Adipocyte (in vitro differentiated cells): ENCODE measurements at places on chromosomes 3 and 15.

DNA sequence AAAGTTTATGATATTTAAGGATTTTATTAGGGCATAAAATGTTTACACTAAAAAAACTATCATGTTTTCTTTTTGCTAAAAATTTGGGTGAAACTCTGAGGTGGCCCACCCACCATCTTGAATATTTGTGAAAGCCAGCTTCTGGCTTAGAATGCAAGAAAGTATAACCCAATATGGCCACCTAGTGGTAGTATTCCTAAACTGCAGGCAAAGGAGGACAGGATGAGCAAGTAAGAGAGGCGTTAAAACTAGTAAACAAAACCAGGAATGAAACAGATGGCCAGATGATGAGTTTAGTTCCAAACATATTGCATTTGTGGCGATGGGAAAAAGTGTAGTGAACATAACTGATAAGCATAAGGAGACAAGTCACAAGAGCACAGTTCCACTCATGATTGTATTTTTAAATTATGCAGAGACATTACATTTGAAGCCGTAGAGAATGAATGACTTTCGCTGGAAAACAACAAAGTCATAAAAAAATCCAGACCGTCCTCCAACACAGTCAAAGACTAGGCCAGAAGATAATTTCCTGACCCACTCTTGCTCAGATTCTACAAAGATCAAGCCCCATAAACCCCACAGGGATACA, 103.3 kb upstream of the PRTG start:
- DNase-seq: peak; percentile 92

DNA sequence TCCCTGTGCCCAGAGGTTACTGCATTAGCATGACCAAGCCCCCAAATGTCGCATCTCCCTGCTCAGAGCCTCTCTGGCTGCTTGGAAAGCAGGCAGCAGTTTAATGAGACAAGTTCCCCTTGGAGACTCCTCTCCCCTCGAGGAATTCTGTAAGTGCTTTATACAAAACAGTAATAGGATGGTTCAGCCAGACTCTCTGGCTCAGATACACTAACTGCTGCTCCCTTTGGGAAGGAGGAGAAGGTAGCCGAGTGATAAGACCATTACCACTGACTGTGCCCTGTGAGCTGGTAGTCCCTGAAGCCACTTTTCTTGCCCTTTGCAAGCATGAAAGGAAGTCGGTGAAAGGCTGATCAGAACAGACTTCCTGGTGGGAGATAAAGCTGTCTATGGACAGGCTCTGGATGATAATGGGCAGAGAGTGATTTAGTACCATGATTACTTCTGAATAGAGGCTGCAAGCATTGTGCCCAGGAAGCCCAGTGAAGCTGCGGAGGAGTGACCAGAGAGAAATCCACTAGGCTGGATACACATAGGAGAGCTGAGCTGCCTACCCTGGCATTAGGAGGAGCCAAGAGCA, 100.8 kb downstream of the SEMA6D start:
- no peak for DNase-seq

GRCh38 chr15:74227968-74228722, 8.0 kb upstream of the CCDC33 start:
- DNase-seq: no peak

- DNase-seq: no peak
Measured at GRCh38 chr15:65902373-65902772, 33.1 kb downstream of the RAB11A start.

DNA sequence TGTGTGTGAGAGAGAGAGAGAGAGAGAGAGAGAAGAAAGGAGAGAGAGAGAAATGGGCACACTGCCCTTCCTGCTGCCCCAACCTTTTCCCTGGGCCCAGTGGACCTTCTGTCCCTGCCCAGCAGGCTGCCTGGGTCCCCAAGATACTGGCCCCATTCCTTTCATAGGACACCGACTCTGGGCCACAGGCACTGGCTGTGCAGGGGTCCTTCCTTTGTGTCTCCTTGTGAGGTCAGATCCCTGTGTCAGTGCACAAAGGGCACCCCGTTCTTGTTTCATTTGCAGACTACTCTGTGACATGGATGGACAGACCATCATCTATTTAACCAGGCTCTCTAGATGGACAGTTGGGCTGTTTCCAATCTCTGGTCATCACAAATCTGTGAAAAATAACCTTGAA, 21.3 kb upstream of the KLF13 start:
- DNase-seq: no peak

DNA sequence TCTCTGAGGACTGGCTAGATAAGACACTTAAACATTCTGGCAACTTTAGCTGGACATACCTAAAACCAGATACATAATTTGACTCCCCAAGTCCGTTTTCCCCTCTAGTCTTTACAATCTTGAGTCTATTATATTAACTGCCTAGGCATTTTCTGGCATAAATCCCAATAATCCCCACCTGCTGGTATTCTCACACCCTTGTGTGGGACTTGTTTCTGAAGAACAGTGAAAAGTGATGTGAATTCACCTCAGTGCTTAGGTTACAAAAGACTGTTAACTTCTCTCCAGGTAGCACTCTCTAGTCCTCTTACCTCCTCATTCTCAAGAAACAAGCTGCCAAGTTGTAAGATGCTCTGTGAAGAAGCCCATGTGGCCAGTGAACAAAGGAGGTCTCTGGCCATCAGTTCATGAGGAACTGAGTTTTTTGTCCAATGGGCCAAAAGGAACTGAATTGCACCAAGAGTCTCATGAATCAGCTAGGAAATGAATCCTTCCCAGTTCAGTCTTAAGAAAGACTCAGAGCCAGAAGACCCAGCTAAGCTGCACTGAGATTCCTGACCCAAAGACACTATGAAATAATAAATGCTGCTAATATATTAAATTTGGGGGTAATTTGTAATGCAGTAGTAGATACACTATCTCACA, 4.1 kb downstream of the OSBPL11 start:
- DNase-seq: no peak

DNA sequence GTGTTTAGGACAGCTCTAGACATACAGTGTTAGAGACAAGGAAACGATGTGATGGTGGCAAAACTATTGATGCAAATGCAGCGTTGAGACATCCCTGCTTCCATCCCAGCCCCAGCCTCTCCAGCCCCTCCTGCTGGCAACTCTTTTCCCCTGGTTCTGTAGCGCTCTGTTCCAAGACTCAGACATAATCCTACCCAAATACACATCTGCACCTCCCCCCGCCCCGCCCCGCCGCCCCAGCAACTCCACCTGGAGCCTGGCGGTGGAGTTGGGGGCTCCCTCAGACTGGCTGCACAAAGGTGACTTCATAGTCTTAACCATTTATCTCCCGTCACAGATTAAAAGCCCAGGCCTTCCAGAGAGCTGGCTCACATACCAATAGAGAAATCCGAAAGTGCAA, 7.2 kb upstream of the SEC22A start:
- no peak for DNase-seq

GRCh38 chr3:177932750-177933660, 603.2 kb upstream of the KCNMB2 start:
- DNase-seq: peak; percentile 42

- peak; percentile 5 for DNase-seq
Measured at GRCh38 chr3:143478115-143478693, 358.6 kb downstream of the CHST2 start.

DNA sequence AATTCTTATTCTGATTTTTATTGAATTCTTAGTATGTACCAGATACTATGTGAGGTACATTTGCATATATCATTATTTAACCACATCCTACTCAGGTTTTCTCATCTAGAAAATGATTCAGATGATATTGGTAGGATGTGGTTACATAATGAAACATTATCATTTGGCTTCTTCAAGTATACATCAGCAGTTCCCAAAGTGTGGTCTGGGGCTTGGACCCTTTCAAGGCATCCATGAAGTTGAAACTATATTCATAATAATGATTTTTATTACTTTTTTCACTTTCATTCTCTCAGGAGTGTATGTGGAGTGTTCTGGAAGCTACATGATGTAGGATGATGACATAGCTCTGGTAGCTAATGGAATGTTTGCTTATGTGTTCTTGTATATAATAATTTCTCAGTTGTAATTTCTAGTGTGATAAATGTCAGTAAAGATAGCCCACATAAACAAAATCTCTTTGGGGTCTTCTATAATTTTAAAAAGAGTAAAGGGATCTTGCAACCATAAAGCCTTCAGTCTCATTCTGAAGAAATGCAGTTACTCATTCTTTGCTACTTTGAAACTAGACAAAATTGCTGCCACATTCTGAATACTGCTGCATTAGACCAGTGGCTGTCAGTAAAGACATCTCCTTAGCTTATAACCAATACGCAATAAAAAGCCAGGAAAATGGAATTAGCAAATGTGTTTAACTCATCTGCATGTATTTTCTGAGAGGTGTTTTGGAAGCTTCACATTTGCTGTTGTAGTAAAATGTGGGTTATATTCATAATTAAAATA, 95.8 kb downstream of the PPARG start:
- DNase-seq: no peak

GRCh38 chr15:79209116-79209515, 73.4 kb upstream of the ANKRD34C start:
- DNase-seq: no peak

DNA sequence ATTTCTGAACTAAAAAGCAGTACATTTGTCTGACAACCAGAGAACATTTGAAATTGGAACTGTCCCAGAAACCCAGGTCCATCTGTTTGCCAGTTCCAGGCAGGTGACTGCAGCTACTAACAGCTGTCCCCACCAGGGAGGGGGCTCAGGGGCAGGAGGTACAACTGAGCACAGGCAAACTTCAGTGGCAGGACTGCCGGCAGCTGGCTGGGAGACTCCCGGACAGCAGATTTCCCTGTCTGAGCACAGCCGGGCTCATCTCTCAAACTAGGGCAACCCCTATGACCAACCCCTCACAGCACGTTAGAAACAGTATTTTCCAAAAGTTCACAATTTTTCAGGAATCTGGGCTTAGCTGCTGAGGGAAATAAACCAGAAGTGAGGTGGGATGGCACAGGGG, 88.8 kb downstream of the MEGF11 start:
- no peak for DNase-seq
